ENCODE measurements at places on chromosomes 2 and 18.

- no peak for DNase-seq
Measured at GRCh38 chr2:8833853-8834252, 3.6 kb downstream of the KIDINS220 start.

DNA sequence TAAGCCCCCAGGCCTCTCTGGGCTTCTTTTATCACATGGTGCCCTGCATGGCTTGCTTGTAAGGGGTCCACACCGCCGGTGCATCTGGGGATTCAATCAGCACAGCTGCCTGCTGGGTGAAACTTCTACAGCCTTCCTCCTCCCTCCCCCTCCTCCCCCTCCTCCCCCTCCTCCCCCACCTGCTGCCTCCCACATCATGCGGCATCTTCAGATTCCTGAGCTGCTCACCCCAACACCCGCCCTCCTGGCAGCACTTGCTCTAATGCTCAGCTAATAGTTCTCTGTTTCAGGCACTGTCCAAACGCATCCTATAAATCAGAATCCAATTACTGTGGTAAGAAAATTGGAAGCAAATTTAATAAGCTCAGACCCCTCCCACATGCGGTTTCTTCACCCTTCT is 150.7 kb downstream of the GALNT14 start:
- no peak for DNase-seq

- DNase-seq = no peak
Measured at GRCh38 chr2:741195-741496, 63.9 kb upstream of the TMEM18 start.

DNA sequence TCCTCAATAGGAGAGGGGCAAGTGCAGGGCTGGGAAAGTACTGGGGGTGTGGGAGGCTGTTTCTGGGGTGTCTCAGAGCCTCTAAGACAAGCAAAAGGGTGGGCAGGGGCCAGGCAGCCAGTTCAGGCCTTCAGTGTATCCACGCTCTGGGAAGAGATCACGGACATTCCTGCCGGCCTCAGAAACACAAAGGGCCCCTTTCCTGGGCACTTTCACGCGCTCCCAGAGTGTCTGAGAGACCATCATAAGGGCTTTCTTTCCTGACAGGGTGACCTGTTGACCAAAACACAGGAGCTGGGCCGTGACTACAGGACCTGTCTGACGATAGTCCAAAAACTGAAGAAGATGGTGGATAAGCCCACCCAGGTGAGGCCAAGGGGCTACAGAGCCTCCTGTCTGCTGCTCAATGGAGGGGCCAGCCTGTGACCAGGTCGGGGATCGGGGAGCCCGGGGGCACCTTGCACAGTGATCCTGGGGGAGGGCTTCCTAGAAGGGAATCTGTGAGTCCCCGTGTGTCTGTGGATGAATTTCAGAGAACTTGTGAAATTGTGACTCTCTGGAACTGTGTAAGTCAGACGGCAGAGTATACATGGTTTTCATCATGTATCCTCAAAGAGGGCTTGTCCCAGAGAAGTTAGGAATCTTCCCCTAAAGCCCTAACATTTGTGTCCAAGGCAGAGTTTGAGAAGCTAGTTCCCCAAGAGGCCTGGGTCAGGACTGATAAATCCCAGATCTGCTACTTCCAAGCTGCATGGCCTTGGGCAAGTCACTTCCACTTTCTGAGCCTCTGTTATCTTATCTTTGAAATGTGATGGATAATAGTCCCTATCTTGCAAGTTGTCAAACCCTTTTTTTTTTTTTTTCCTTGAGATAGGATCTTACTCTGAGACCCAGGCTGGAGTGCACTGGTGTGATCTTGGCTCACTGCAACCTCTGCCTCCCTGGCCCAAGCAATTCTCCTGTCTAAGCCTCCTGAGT is 1.8 kb downstream of the GNLY start:
- no peak for DNase-seq

- no peak for DNase-seq
Measured at GRCh38 chr2:115414466-115414865, 972.0 kb downstream of the DPP10 start.

DNA sequence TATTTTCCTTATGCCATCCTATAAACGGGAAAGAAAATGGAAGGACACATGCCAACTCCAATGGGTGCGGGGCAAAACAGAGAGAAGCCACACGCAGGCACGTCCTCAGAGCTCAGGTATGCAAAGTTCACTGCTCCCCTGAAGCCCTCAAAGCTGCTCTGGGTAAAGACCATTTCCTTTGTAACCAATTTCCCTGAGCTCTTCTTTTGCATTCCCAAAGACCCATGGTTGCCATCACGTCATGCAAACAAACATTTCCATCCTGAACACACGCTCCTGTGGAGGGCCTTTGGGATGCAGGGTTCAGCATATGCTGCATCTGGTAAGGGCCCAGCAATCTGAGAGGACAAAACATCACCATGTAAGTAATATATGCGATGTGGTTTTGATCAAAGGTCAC is 69.4 kb downstream of the EMILIN2 start:
- DNase-seq = peak; percentile 45

- DNase-seq = no peak
Measured at GRCh38 chr18:26438980-26439379, 109.4 kb downstream of the KCTD1 start.

- no peak for DNase-seq
Measured at GRCh38 chr2:70385966-70386595, 84.2 kb upstream of the FAM136A start.

GRCh38 chr2:241772063-241772499 is 4.5 kb upstream of the GAL3ST2 start:
- no peak for DNase-seq

GRCh38 chr2:235496239-235496621 is 2.4 kb downstream of the AGAP1 start:
- no peak for DNase-seq

DNA sequence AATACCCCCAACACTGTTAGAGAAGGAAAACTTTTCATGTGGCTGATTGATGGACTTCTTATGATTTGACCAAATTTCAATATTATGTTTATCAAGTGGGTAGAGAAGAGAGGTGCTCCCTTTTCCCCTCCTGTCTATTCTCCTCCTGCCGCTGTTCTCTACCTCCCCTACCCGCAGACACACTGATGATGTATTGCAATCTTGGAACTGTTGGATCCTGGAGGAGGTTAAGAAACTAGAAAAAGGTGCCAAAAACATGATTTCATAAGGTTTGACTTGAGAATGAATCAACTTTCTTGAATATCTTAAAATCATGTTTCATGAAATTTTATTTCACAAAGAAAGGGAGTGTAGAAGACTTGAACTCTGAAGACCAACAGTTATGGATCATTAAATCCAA is 125.8 kb downstream of the MEIS1 start:
- no peak for DNase-seq

DNA sequence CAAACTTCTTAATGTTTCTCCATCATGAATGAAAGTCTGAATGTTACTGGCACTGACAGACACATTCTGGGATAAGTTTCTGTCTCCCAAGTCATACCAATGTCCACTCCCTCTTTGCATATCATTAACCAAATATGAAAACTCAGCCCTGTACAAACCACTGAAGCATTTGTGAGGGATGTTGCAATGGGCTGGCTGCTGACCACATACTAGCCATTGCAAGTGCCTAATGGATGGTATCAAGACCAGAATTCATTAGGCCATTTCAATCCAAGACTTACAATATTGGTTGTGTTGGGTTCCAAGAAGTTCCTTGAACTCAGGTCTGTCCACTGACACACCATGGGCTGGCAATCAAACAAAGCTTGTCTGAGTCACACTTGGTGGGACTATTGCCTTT is 73.8 kb downstream of the CBLN2 start:
- DNase-seq = no peak

GRCh38 chr2:36702781-36703180 is 6.3 kb downstream of the VIT start:
- no peak for DNase-seq

- DNase-seq = no peak
Measured at GRCh38 chr2:216736326-216736725, 41.0 kb upstream of the IGFBP5 start.

GRCh38 chr2:241489088-241489487 is 19.3 kb downstream of the STK25 start:
- no peak for DNase-seq

DNA sequence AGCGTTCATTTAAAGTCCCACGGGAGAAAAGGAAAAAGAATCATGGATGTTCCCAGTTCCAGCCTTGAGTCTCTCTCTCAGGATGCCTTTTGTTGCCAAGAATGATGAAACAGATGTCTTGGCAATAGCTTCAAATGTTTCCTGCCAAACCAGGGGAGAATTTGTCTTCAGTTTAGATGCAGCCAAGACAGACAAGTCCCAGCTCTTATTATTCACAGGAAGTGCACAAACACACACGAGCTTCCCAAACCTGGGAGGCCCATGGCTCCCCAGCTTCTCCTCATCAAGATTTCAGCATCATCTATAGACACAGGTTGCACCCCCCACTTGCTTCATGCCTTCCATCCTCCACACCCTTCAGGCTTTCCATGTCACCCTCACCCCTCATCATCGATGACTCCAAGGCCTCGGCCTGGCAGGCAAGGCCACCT is 45.9 kb downstream of the HS1BP3 start:
- DNase-seq = no peak

- DNase-seq = no peak
Measured at GRCh38 chr2:216571178-216571908, 61.9 kb upstream of the IGFBP2 start.

DNA sequence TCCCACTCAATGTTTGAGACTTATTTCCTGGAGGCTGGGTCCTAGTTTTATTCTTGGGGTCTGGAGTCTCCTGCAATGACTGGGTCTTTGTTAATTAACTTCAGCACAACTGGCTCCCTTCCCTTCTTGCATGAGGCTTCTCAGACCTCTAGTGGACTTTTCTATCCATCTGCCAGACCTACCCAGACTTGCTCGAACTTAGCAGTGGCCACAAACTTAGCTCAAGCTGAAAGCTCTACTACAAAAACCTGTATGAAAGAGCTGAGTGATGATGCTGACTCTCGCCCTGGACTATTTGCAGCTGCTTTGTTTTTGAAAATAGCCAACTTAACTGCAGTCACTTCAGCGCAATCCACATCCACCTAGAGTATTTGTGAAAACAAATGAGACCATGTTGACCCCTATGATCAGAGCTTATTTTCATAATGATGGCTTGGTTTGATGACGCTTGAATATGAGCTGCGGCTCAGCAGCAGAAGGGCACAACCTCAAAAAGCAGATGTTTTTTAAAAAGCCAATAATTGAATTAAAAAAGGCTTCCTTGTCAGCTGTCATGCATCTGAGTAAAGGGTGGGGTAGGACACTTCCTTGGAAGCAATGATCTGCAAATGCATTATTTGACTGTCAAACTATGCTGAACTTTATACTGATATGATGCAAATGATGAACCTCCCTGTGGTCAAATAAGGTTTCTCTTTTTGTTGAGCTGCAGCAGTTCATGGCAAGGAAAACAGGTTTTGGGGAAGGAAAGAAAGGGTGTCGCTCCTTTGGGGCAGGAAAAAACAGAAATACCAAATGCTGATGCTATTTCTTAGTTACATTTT is 10.6 kb upstream of the ANXA4 start:
- no peak for DNase-seq

DNA sequence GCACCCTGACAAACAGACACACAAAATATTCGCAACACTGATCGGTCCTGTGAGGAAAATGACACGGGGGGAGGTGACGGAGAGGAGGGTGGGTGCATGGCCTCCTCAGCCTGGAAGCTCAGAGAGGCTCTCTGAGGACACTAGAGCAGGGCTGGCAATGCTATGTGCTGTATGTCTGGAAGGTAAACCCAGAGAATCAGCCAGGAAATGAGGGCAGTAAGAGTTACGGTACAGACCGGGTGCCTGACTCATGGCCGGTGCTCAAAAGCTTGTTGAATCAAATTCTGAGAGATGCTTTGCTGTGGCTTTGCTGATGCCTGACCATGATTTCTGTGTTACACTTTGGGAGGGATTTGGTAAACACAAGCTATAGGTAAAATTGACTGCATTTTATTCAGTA is 81.9 kb downstream of the CCDC93 start:
- DNase-seq = no peak

DNA sequence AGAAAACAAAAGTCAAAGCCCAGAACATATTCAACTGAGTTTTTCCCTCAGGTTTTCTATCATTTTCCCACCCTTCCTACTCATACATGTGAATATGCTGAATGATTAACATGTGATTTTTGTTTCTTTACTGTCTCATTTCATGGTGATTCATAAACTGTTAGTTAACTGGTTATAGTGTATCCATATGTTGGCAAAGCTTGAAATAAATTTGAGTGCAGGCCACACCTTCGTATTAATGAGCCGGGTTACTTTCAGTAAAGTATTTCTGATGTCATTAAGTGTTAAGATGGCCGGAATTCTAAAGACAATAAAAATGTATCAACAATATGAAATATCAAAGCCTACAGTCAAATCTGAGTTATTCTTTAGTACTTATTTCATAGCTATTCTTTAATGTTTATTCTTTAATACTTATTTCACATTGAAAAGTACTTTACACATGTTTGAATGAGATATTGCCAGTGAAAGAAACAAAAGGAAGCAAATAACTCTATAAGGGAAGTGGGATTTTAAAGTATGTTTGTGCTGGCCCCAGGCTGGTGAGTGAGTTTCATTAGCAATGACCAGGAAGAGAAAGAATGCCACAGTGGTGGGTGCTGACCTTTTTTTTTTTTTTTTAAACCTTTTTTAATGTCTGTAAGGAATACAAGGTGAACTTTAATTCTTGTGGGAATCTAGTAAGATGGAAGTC is 178.6 kb downstream of the NEDD4L start:
- DNase-seq = no peak

- no peak for DNase-seq
Measured at GRCh38 chr18:23228102-23229061, 93.1 kb downstream of the CABLES1 start.

GRCh38 chr2:181262782-181263181 is 194.4 kb upstream of the ITGA4 start:
- no peak for DNase-seq

DNA sequence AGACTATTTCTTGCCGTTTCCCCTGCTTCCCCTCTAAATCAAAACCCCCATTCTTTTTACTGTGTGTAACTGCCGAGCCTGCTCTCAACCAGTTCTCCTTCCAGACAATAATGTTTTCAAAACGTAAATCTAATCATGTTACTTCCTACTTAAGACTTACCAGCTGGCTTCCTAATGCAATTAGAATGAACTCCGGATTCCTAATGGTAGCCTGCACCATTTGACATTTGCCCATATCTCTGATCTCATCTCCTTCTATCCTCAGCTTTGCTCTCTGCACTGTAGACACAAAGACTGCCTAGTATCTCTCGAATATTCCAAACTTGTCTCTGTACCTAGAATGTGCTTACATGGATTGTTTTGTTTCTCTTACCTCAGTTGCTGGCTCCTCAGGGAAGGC is 12.9 kb downstream of the TTL start:
- no peak for DNase-seq
